NCI-H1694 (cell line): ENCODE measurements at places on chromosomes 2 and 18.

DNA sequence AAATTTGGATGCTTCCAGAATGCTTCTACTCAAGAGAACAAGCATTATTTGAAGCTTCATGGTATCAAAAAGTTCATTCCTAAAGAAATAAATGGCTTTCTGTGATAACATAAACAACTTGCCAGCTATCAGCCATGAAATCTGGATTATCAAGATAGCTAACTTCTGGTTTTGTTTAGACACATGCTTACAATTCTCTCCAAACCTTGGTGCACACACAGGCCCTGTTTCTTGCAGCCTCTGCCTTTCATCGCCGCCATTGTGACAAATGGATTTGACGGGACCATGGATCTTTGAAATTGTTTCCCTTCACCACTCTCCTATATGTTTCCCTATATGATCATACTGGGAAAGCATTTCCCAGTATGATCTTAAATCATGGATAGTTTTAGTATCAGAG lies 47.9 kb upstream of the CABLES1 start:
- no peak for DNase-seq

- DNase-seq = no peak
Observed at GRCh38 chr2:127085317-127085681, 21.7 kb downstream of the BIN1 start.

- no peak for DNase-seq
Observed at GRCh38 chr18:1510542-1511179, 606.0 kb downstream of the ADCYAP1 start.

GRCh38 chr2:120653046-120653445 lies 82.6 kb upstream of the GLI2 start:
- DNase-seq = no peak

DNA sequence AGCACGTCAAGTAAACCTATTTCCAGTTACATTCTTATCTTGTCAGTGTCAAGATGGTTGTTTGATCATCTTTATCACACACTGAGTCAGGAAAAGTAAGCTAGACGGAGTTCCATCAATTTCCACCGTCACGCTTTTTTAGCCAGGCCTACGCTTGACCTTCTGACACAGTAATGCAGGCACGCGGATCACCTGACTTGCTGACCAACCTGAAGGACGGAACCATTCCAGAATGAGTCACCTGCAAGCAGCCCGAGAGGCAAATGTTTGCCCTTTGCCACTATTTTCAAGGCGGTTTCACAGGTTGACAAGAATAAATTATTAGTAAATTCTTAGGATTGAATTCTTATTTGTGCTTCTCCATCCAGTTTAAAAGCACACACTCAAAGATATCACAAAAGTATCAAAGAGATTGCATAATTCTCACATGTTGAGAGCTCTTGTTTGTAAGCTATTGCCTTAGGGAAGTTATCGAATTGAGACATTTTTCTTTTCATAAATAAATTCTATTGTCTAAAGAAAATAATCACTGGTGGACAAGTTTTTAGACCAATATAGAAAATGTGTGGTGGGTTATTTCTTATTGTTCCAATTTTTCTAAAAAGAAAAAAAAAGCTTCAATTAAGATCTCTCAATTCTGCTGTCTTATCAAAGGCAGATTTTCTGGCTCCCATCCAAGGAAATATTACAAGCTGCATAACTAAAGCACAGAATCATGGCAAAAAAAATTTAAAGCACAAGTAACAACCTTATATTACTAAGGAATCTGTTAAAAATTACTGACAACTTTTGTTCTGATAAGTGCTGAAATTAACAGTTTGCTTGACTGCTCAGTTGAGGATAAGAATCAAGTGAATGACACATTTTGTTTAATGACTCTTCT lies 31.9 kb downstream of the UXS1 start:
- DNase-seq = no peak

DNA sequence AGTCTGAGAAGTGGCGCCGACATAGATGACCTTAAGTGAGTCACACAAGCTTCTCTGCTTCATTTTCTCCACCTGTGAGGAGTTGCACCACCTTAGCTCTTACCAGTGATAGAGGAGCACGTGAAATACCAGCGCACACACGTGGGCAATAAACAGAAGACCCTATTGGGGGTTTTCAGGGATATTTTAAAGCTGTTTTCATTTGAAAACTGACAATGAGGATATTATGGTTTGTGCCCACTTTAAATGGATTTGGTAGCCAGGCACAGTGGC lies 47.3 kb upstream of the FZD7 start:
- no peak for DNase-seq

DNA sequence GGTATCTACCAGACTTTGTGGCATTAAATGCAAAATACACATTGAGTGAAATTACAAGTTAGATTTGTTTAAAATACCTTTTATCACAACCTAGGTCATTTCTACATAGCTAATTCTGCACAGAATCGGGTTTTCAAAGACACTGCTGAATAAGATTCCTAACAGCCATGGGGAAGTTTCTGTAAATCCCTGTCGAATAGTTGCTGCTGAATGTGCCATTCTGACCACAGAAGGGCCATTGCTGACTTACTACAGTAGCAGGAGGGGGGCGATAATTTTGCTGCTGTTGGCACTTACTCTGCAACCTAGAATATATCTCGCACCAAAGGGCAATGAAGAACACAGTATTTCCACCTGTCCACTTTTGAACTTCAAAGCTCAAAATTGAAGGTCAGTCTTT lies 232.8 kb downstream of the TCF4 start:
- DNase-seq = no peak

DNA sequence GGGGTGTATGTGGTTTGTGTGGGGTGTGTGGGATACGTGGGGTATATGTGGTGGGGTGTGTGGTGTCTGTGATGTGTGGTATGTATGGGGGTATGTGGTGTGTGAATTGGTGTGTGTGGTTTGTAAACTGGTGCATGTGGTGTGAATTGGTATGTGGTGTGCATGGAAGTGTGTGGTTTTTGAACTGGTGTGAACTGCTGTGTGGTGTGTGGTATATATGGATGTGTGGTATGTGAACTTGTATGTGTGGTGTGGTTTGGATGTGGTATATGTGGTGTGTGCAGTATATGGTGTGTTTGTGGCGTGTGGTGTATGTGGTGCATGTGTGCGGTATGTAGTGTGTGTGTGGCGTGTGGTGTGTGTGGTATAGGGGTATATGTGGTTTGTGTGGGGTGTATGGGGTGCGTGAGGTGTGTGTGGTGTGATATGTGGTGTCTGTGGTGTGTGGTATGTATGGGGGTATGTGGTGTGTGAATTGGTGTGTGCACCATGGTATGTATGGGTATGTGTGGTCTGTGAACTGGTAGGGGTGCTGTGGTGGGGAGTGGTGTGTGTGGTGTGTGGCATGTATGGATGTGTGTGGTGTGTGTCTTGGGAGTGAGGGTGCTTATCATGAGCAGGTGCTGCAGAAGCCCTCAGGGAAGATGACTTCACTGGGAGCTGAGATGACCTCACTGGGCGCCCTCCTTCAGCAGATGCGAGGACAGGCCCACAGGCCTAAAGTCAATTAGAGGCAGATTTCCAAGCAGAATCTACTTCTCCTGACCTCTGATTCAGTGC lies 209.6 kb upstream of the TNP1 start:
- DNase-seq = no peak

DNA sequence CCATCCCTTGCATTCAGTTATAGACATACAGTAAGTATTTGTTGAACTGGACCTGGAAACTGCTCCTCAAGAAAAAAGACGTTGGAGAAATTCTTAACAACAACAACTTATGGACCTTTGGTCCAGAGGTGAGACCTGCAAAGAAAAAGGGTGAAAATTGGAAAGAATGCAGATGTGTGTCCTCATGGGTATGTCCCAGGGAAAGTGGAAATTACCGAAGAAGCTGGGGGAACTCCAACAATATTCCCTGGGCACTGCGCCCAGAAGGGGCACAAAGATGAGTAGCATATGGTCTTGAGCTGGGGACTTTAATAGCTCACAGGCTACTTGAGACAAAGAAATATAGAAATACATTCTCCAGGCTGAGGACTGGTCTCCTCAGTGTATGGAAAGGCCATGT lies 35.5 kb upstream of the YWHAQ start:
- no peak for DNase-seq

DNA sequence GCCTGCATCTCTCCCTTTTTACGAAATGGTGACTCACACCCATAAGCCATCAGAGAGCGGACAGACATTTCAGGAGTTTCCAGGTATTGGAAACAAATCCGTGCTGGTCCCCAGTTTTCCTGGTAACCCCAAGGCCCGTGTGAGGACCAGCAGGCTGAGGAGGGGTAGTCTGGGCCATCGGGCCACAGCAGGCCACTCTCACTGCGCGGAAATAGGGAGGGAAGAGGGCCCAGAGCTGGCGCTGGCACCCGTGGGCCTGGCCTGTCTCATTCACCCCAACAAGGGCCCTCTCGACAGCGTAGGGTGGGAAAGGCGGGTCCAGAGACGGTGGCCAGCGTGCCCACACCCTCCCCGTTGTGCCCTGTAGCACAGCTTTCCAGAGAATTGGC lies 13.7 kb upstream of the FAHD2A start:
- DNase-seq = no peak

GRCh38 chr2:209383212-209383611 lies 40.6 kb upstream of the MAP2 start:
- DNase-seq = no peak

DNA sequence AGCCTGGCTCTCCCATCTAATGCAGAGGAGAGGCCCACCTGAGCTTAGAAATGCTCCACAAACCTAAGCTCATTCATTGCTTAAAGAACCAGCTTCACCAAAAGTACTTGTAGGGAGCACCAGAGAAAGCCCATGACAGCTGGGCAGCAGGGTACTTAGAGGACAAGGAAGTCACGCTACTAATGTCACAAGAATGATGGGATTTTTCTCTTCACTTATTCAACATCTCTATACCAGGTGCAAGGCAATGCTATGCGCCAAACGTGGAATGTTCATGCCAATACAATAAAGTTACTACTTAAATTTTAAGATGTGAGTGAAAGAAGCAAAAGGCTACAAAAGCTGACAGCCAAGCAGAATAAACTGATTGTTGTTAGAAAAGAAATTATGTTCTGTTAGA lies 36.0 kb downstream of the LONRF2 start:
- DNase-seq = no peak

DNA sequence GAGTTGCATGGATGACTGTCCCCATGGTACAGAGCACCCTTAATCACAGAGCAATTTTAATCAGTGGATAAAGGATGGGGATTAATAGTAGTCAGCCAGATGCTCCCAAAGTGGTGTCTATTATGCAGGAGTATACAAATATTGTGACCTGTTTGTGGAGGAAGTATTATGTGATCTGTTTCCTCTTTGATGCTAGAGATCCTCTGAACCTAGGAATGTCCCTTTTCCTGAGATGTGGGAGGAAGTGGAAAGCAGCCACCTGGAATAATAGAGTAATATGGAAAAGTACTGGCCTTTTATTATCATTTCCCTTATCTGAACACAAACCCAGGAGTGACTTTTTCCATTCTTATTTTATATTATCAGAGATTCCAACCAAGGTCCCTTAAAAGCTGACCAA lies 94.2 kb upstream of the EFEMP1 start:
- DNase-seq = no peak

DNA sequence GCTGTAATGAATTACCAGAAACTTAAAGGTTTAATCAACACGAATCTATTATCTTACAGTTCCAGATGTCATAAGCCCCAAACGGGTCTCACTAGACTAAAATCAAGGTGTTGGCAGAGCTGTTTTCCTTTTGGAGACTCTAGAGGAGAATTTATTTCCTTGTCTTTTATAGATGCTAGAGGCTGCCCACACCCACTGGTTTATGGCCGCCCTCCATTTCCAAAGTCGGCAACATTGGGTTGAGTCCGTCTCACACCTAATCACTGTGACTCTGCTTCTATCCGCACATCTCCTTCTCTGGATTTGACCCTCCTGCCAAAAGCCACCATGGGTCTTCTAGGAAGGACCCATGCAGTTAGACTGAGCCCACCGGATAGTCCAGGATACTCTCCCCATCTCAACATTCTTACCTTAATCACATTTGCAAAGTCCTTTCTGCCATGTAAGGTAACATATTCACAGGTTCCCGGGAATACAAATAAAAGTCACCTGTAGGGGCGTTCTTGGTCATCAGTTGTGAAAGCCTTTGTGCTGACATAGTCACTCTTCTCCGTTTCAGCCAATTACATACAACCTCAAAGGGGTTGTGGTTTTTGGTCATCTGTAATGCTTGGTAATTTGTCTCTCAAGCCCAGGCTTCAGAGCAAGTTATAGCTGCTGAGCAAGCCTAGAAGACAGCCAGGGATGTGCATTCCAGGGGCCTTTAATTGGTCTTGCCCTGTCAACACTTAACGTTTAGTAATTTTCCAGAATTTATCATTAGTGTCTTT lies 179.4 kb downstream of the ANTXR1 start:
- DNase-seq = no peak

DNA sequence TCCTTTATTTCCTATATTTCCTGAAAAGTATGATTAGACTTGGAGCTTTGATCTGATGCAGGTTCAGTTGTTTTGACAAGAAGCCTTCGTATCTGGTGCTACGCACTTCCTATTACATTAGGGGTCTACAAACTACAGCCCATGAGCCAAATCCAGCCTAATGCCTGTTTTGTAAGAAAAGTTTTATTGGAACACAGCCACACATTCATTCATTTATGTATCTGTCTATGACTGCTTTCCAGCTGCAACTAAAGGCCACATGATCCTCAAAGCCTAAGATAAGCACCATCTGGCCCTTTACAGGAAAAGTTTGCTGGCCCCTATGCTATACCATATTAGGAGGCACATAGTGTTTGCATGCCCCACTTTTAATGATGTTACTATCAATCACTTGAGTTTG lies 26.0 kb downstream of the EIF2AK3 start:
- DNase-seq = no peak
